Activated CD4-positive, alpha-beta T cell treated with anti-CD3 and anti-CD28 coated beads, Interleukin-10, Interleukin-2, amounts not matched to agents 100 ng/mL and 50 ng/mL, durations not matched to agents 16 hours and 8 hours (primary cell): ENCODE measurements at places on chromosomes 13 and 19.

DNA sequence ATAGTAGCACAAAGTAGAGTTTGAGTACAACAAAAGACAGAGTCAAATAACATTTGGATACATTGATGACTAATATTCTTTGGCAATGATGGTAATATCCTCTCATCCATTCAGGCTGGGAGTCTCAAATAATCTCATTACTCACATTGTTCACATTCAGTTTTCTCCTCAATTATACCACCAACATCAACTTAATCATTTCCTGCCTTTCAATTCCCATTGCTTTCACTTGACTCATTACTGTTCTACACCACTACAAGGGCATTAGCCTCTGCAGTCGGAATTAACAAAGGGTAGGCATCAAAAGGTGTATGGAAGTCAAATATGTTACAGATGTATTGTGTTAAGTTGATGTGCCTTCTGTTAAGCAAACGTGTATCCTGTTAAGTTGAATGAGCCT is 518.4 kb upstream of the SLITRK1 start:
- no peak for DNase-seq

GRCh38 chr13:51740698-51741097 is 63.3 kb downstream of the DHRS12 start:
- DNase-seq: peak; percentile 27

GRCh38 chr13:36450534-36450933 is 18.2 kb downstream of the CCNA1 start:
- no peak for DNase-seq

GRCh38 chr13:75296641-75297040 is 185.3 kb downstream of the TBC1D4 start:
- no peak for DNase-seq

DNA sequence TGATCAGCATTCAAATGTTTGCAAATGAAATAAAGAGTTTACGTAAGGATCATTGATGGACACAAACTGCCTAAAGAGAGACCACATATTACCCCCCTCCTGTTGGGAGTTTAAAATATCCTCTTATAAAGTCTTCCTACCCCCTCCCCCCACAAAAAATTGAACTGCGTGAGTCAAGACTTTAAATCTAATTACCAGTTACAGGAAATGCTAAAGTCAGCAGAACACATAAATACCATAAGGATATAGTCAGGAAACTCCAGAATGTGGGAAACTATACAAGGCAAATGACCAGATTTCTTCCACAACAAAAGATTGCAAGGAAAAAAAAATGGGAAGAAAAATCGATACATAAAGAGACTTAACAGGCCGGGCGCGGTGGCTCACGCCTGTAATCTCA is 44.4 kb upstream of the FARP1 start:
- DNase-seq: no peak
